ENCODE measurements at places on chromosomes 3 and 15.

DNA sequence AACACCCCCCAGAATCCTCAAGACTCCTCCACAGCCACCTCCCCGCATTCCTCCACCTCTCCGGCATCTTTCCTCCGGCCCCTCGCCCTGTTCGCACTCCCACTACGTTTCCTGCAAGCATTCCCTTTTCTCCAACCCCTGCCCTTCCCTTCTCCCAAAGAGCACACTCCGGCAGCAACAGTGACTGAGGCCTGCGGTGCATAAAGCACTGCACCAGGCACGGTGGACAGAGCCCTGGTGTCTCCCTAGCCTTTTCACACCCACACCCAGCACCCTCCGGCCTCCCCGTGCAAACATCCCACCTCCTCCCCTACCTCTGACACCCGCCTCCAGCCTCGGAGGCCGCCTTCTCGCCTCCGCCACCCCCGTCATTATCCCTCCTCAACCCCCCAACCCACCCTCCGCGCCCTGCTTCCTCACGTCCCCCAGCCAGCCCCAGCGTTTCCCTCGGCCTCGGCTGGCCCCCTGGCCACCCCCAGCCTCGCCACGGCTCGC, 577 bp downstream of the ZNF148 start:
- DNase-seq = peak; percentile 9

GRCh38 chr3:101011136-101011535, 17.9 kb upstream of the ABI3BP start:
- DNase-seq = no peak

- DNase-seq = no peak
These were observed 2.8 kb downstream of the MRAS start for GRCh38 chr3:138351151-138351550.

DNA sequence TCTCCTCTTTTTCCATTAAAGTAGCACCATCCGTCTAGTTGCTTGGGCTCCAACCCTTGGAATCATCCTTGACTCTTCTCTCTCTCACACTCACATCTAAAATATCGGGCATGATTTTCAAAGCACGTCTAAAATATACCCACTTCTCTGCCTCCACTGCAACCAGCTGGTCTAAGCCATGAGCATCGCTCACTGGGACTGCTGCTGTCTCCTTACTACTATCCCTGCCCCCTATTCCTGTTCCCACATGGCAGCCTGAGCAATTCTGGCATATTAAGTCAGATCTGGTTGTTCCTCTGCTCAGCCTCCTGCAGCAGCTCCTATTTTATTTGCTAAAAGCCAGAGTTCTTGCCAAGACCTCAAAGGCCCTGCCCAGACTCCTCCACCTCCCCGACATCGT, 53.7 kb downstream of the ST6GAL1 start:
- no peak for DNase-seq

DNA sequence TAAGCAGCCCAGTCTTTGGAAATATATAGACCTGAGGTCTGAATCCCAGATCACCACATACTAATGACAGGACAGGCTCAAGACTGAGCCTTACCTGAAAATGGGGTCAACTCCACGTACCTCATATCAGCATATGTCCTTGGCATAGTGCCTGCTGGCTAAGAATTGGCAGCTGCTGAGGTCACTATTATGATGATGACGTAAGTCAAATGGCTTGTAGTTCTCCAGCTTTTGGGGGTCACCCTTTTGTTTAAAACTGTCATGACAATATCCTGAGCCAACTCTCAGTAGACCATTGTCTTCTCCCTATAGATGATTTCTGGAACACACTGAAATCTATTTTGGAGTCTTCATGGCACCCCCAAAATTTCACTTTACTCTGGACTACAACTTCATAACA, 16.8 kb upstream of the CADPS start:
- DNase-seq = no peak

DNA sequence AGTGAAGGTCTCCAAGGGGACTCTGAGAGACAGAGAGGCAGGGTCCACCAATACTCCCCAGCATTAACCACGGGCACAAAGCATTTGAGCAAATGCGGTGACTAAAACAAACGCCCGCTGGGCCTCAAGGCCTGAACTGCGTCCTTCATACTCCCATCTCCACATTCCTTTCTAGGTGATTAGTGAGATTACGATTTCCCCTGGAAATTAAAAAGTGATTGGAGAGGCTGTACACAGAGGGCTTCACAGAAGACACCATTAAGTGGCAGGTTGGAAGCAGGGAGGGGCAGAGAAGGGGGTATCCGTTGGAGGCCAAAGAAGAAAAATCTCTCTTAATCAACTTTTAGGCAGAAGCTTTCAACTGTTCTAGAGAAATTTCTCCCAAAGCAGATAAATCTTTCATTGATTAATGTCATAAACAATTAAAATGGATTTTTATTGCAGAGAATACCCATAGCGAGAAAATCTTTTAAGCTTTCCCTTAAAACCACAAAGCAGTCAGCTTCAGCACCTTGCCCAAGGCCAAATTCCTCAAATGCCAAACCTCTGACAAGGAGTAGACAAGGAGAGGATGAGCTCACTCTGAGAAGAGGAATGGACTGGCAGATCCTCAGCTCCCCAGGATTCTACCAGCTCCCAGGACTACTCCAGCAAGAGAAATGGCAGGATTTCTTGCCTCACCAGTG, 38.2 kb downstream of the MB21D2 start:
- no peak for DNase-seq

GRCh38 chr3:170976190-170976519, 50.4 kb downstream of the SLC2A2 start:
- DNase-seq = no peak

- DNase-seq = peak; percentile 62
These were observed at the start of gene MYEF2 for GRCh38 chr15:48177766-48178647. Gene MYEF2 (minus strand): TSS chr15:48178295. CDS start chr15:48178237, 58 bp downstream.

- no peak for DNase-seq
These were observed 556.0 kb downstream of the OTOL1 start for GRCh38 chr3:162052636-162053035.

GRCh38 chr15:22918056-22918455, 62.1 kb downstream of the CYFIP1 start:
- DNase-seq = no peak

- DNase-seq = no peak
These were observed 14.6 kb upstream of the ATP10A start for GRCh38 chr15:25877681-25878080.

- no peak for DNase-seq
These were observed 167.8 kb downstream of the MYRIP start for GRCh38 chr3:39977058-39977794.

GRCh38 chr3:32857921-32858320, 40.1 kb downstream of the TRIM71 start:
- no peak for DNase-seq

DNA sequence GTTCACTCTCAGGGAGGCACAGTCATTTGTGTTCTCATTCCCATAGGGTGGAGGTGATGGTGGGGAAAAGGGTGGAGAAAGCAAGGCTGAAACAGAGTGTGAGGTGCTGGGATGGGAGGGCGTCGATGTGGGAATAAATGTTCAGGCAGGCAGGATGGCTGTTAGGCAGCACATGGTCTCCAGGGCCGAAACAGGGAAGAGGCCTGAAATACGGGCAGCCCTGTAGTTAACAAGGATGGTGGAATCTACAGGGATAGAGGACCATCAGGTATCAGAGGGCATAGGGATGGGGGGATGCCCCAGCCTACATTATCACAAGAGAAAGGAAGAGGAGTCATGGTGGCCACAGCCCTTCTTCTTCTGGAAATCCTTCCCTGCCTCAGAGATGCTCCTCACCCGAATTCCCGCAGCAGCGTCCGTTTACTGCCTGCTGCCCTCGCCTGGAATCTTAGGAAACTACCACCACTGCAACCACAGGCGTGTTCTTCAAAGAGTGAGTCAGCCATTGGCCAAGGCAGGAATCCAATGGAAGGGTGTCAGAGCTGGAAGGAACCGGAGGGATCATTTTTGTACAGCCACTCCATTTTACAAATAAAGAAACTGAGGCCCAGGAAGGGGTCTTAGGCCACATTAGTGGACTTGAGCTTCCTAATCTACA, 49.7 kb upstream of the POMGNT2 start:
- DNase-seq = no peak

- DNase-seq = no peak
These were observed 373.1 kb downstream of the FOXP1 start for GRCh38 chr3:71210257-71211007.

DNA sequence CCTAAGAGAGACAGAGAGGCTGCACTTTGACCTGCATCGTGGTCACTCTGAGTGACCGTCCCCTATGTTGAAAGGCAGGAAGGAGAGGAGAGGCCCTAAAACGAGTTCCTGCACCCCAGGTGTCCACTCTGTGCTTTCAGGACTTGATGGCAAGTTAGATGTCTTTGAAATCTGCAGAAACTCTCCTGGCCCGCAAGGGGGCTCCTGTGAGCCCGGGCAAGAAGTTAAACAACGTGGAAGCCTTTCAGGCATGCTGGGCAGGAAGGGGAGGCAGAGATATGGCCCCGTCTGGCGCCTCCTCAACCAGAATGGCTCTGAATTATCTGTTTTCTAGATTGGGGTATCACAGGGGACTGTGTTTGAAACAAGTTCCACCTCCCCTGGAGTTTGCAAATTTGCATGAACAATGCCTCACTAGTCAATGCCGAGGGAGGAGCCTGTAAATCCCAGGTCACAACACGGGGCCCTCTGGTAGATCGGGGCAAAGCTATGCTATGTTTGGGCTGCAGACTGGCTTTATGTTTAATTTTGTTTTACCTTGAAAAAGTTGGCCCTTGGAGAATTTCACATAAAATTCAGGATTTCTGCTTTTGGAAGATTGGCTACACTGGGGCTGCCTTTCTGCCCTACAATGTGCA, 9.8 kb downstream of the CTXND1 start:
- peak; percentile 15 for DNase-seq

DNA sequence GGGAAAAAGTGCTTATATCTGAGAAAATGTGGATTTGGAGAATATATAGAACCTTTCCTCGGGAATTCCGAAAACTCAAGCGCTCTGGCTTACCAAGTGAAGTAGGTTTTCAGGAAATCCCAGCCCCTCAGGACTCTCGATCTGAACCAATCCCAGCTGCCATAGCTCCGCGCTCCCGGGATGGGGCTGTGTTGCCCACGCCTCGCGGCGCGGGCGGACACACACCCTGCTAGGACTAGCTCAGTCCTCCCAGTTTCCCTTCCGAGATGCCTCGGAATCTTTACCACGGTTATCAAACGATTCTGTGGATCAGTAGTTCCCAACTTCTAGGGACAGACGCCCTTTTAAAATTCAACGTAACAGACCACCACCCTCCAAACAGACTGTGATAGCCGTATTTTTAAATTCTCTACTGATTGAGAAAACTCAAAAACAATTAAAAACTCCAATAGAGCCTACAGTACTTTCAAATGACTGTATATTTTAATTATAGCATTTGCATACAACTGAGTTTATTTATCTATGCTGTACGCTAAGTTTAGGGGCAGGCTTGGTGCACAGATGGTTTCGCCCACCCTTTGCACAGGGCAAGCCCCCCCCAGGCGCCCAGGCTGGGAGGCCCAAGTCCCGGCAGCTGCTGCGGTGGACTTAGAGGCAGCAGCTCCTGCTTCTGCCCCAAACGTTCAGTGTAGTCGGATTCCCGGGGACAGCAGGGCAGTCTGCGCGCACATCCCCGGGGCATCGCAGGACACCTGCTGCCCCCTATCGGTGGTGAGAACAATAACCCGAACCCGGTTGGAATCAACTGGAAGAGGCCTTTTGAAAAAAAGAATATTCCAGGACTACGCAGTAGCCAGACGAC, 52.3 kb downstream of the CCDC54 start:
- DNase-seq = peak; percentile 56

GRCh38 chr3:18188491-18188890, 236.6 kb downstream of the SATB1 start:
- no peak for DNase-seq

DNA sequence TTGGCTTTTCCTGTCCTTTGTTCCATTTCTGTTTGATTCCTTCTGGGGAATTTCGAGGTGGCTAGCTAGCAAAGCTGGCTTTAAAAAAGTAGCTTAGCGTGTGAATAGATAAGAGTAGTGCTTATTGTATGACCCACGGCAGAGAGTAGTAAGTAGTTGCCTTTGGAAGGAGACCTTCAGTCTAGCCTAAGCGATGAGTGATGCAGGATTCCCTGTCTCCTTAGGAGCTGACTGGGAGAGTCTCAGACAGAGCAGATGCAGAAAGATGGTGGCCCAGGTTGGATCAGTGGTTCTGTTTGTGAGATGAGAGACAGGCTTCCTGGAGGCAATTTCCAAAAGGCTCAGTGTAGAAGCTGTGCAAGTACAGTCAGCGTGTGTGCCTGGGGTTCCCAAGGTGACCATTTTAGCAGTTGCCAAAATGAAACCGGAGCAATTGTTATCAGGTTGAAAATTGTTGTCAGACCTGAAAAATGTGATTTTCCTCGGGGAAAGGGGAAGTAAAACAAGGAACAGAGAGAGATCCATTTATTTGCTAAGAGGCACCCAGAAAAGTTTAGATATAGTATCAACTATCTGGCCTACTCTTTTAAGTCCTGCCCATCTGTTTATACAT, 681 bp upstream of the IL5RA start:
- no peak for DNase-seq

- no peak for DNase-seq
These were observed 47.9 kb downstream of the KLF13 start for GRCh38 chr15:31374489-31374888.

Measured in activated T-cell treated with anti-CD3 and anti-CD28 coated beads for 48 hours (primary cell).